Liver (tissue), 10 donors: ENCODE measurements at places on chromosomes 12 and 14. TPM values are rescaled to one million over a fixed set of nuclear protein-coding genes. Genes with fewer than 3 reads are reported as not detected.

DNA sequence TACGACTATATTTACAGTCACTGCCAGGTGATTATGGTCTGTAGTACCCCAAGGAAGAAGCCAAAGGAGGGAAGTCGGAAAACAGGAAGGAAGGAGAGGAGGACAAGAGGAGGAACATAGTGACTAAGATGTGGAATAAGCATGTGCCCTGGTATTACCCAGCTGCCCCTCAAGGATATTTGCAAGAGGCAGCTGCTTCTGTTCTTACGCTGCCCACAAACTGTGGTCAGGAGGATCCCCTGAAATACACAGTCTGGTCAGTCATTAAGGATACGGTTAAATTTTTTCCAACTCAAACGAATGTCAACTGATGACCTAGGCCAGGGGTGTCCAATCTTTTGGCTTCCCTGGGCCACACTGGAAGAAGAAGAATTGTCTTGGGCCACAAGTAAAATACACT lies 126.5 kb downstream of the CMAS start:
- H3K4me3 ChIP-seq: no peak overlapping the region
- no peak for DNase-seq
- no peaks in the 10 kb centered on the region for H3K27me3 ChIP-seq
- no peaks in the 10 kb centered on the region for H3K36me3 ChIP-seq
- H3K4me1 ChIP-seq: no peaks in the 10 kb centered on the region
- H3K27ac ChIP-seq: no peak overlapping the region

DNA sequence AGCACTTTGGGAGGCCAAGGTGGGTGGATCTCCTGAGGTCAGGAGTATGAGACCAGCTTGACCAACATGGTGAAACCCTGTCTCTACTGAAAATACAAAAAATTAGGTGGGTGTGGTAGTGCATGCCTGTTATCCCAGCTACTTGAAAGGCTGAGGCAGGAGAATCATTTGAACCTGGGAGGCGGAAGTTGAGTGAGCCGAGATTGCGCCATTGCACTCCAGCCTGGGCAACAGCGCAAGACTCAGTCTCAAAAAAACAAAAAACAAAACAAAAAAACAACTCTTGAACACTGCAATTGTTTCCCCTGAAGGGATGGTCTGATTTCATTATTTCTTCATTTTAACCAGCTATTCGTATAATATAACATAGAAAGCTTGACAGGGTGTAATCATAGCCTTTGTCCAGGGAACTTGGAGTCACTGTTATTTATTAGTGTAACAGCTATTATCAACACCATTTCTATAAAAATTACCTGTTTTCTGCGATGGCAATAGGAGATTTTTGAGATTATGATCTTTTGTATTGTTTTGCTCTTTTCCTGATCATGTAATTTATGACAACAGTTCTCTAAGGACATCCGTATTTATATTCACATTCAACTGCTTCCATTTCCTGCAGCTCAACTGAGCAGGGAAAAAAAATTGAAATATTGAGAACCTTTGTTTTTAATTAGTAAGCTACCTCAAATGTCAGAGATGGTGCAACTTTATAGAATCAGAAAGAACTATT lies 94.7 kb downstream of the DIP2B start:
- H3K4me1 ChIP-seq: peaks cover 2% of the 10 kb centered on the region
- no peak for DNase-seq
- no peaks in the 10 kb centered on the region for H3K27me3 ChIP-seq
- no peaks in the 10 kb centered on the region for H3K36me3 ChIP-seq

DNA sequence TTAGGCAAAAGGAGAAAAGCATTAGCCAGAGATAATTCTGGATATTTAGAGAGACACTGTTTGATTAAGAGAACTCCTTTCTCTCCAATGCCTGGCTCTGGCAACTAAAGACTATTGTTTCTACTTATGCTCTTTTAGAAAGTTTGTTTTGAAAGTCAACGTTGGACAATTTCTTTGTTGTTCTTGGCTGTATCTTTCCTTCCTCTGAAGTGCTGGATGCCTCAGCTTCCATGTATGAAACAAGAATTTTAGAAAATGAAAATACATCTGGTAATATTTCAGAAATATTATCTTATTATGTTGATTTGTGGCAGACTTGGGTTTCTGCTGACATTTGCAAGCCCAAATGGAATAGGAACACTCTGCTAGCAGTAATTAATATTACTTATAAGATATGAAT lies 382.6 kb downstream of the SNAPC1 start:
- H3K27me3 ChIP-seq: no peaks in the 10 kb centered on the region
- H3K4me3 ChIP-seq: no peak overlapping the region
- no peaks in the 10 kb centered on the region for H3K36me3 ChIP-seq
- no peaks in the 10 kb centered on the region for H3K4me1 ChIP-seq

PLCZ1 gene
- not detected for total RNA-seq

GLT1D1 gene
- 13.1 TPM for total RNA-seq

- no peaks in the 10 kb centered on the region for H3K36me3 ChIP-seq
- peak overlapping the region; percentile 49 for H3K27ac ChIP-seq
- no peaks in the 10 kb centered on the region for H3K27me3 ChIP-seq
These were observed 459.2 kb downstream of the RAD51B start for GRCh38 chr14:68278576-68279436.

DNA sequence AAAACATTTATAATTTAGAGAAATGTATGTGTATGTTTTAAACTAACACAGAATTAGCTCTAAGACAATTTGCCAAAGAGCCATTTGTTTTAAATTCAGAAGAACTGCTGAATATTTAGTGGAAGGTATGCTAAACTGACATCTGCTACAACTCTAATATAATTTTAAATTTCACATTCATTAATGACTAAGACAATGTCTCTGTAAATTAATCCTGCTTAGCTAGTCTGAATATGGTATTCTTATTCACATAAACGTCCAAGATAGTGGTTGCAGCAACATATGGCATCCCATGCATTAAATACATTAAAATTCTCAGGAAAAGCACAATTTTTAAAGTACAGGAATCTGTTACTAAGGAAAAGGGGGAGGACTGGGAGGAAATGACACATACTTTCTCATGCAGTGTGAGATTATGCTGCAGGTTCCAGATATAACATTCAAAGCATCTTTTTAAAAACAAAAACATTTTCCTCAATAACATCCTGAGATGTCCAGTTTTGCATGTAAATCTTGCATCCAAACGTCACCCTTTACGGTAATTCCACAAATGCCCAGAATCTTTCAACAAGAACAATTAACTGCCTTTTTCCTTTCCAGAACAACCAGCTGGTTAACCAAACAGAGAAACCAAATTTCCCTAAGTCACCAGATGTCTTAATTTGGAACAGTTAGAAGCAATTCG lies 26.9 kb downstream of the WDR89 start:
- no peak overlapping the region for H3K27ac ChIP-seq
- H3K4me1 ChIP-seq: no peaks in the 10 kb centered on the region

GRCh38 chr14:67461996-67462395 lies 26.5 kb downstream of the TMEM229B start:
- no peaks in the 10 kb centered on the region for H3K27me3 ChIP-seq
- no peaks in the 10 kb centered on the region for H3K36me3 ChIP-seq
- no peak overlapping the region for H3K27ac ChIP-seq
- no peak overlapping the region for H3K4me3 ChIP-seq
- DNase-seq: no peak

RDH11 gene
- 174 TPM for total RNA-seq

GRCh38 chr12:104164634-104165033 lies 26.6 kb upstream of the NFYB start:
- H3K4me1 ChIP-seq: no peaks in the 10 kb centered on the region
- H3K36me3 ChIP-seq: no peaks in the 10 kb centered on the region
- H3K27ac ChIP-seq: no peak overlapping the region
- no peak overlapping the region for H3K4me3 ChIP-seq

- H3K36me3 ChIP-seq: no peaks in the 10 kb centered on the region
- no peak overlapping the region for H3K4me3 ChIP-seq
- H3K4me1 ChIP-seq: peaks cover 23% of the 10 kb centered on the region
- H3K27me3 ChIP-seq: no peaks in the 10 kb centered on the region
- H3K27ac ChIP-seq: peak overlapping the region; percentile 13
These were observed 102.3 kb downstream of the ITPR2 start for GRCh38 chr12:26730481-26731350.

PRPH gene
- total RNA-seq: not detected

- H3K4me3 ChIP-seq: no peak overlapping the region
- H3K36me3 ChIP-seq: no peaks in the 10 kb centered on the region
- no peak for DNase-seq
- H3K27me3 ChIP-seq: no peaks in the 10 kb centered on the region
- H3K27ac ChIP-seq: no peak overlapping the region
These were observed 175.8 kb downstream of the TTC8 start for GRCh38 chr14:89000007-89000942.

- no peaks in the 10 kb centered on the region for H3K4me1 ChIP-seq
- no peak overlapping the region for H3K4me3 ChIP-seq
- no peaks in the 10 kb centered on the region for H3K27me3 ChIP-seq
These were observed 26.5 kb downstream of the TCTN1 start for GRCh38 chr12:110640275-110641025.

TAS2R43 gene
- total RNA-seq: 0.84 TPM

DNA sequence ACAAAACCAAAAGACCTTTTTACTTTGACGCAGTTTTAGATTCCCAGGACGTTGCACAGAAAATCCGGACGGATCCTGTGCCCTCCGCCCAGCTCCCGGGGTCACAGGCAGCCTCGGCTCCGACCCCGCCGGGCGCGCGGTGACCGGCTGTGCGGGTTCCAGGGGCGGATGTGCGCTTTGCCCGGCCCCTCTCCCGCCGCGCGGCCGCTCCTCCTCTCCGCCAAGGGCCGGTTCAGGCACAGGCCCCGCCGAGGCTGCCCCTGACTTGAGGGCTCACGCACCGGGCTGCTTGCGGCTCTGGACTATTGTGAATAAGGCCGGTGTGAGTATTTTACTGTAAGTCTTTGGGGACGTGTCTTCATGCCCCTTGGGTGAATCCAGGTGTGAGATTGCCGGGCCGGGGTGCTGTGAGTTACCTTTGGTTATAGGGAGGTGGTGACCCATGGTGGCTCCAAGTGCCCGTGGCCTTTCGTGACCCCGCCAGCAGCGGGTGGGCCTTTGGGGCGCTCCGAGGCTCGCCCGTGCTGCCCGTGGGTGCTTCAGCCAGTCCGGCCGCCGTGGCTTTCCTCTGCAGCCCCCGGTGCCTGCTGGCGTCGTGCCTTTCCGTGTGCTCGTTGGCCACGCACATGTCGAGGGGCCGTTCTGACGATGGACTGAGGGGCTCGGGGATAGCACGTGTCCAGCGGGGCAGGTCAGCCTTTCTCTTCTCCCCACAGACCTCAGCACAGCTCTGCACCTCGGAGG lies 45.9 kb downstream of the NOC4L start:
- DNase-seq: no peak
- H3K27ac ChIP-seq: peak overlapping the region; percentile 25
- no peaks in the 10 kb centered on the region for H3K27me3 ChIP-seq
- no peaks in the 10 kb centered on the region for H3K36me3 ChIP-seq

GRCh38 chr14:63459738-63460137 lies 83.4 kb downstream of the PPP2R5E start:
- no peak overlapping the region for H3K4me3 ChIP-seq
- no peaks in the 10 kb centered on the region for H3K36me3 ChIP-seq
- no peaks in the 10 kb centered on the region for H3K27me3 ChIP-seq
- H3K4me1 ChIP-seq: peaks cover 25% of the 10 kb centered on the region
- DNase-seq: no peak
- no peak overlapping the region for H3K27ac ChIP-seq

DNA sequence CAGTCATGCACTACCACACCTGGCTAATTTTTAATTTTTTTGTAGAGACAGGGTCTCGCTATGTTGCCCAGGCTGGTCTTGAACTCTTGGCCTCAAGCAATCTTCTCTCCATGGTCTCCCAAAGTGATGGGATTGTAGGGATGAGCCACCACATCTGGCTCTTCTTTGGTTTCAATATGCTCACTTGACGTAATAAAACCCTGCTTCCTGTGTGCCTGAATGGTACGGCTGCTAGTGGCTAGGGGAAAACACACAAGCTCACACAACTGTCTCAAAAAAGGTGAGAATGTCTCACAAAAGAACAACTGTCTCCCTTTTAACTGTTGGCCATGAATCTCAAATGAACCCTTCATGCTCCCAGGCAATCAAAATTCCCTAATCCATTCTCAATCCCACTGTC lies 15.0 kb downstream of the C1S start:
- H3K27ac ChIP-seq: no peak overlapping the region
- DNase-seq: no peak
- H3K4me3 ChIP-seq: no peak overlapping the region
- H3K4me1 ChIP-seq: peaks cover 52% of the 10 kb centered on the region

DNA sequence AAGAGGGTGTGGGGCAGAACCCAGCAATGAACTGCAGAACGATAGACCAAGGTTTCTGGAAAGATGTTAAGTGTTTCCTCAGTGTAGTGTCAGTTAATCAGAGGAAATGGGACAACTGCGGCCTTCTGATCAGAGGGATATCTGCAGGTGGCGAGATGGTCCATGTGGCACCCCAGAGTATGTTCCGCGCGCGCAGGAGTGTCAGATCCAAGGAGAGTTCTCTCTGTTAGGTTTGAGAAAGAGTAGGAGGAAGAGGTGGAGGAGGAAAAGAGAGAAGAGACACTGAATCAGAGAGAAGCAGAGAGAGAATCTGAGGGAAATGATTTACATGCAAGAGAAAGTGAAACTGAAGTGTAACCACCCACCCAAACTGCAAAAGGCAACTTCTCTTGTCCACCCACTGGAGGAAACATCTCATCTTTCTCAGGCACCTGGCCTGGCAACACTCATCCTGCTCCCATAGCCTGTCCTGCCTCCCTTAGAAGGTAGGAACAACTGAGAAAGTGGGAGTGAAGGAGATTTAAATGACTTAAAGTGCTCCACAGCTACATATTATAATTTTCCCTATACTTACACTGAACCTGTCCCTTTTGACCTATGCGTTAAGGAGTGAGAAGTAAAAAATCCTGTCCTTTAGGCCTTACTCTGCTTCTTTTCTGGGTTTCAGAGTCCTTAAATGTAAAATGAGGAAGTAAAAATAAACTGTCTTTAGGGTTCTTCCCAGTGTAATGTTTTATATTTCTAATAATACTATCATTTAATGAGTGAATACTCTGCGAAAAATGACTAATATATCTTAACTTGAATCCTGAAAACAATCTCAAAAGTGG lies 6.8 kb upstream of the TESPA1 start:
- H3K27ac ChIP-seq: no peak overlapping the region
- no peaks in the 10 kb centered on the region for H3K36me3 ChIP-seq
- H3K4me1 ChIP-seq: no peaks in the 10 kb centered on the region
- no peak for DNase-seq

MYH6 gene
- total RNA-seq: 0.17 TPM

GRCh38 chr14:50892255-50892654 lies 20.4 kb downstream of the ABHD12B start:
- no peaks in the 10 kb centered on the region for H3K36me3 ChIP-seq
- H3K27ac ChIP-seq: no peak overlapping the region
- DNase-seq: no peak
- no peaks in the 10 kb centered on the region for H3K4me1 ChIP-seq

DNA sequence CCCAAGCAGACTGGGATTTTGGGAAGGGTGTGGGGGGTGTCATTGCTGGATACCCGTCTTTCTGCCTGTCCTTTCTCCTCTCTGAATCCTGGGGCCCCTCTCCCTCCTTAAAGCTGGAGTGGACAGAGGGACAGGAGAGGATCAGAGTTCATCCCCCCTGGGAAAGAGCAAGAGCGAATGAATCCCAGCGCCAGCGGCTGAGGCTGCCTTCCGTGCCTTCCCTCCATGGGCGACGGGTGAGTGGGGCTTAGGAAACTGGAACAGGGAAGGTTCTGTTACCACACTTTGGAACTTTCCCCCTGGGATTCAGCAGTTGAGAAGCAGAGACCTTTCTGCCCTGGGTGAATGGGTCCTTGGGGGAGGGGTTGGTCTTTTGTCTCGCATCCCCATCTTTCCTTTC lies 16.2 kb upstream of the RIN3 start:
- H3K27ac ChIP-seq: no peak overlapping the region
- DNase-seq: no peak
- no peaks in the 10 kb centered on the region for H3K36me3 ChIP-seq
- H3K27me3 ChIP-seq: no peaks in the 10 kb centered on the region
- H3K4me3 ChIP-seq: no peak overlapping the region
